ENCODE measurements at places on chromosomes 2 and 18.
A peak's percentile ranks its signal among the peaks of the same experiment; 100 is the strongest.

DNA sequence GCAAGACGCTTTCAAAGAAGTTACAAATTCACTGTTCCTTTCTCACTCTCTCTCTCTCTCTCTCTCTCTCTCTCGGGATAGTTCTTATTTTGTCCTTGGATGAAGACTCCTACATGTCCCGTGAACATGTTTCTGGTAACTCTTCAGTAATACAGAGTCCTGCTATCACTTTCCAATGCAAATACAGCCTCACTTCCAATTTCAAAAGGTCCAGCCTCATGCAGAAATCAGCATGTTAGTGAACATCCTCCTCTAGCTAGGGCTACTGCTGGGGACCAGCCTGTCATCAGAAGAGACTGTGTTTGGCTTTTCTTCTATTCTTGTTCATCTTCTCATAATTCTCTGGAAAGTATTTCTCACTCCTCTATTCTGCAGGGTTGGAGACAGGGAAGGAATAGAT is 1306.7 kb upstream of the CELF4 start:
- no peak for DNase-seq

- DNase-seq, result no peak
Measured at GRCh38 chr2:65582364-65582763, 150.0 kb upstream of the SPRED2 start.

DNA sequence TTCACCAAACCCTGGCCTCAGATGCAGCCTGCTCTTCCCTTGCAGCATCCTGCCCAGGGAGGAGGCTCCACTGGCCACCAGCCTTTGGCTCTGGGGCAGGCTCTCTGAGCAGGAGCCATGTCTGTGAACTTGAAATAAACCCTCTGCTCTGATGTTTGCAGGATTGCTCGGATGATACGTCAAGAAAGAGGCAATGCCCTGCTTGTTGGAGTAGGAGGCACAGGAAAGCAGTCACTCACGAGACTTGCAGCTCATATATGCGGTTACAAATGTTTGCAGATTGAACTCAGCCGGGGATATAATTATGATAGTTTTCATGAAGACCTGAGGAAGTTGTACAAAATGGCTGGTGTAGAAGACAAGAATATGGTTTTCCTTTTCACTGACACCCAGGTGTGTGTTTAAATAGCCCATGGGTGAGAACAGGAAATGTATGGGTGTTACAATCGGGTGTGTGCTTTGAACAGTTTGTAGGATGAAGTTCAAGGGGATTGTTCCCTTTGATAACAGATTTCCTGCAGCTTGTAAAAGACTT is 177.9 kb downstream of the DNAH6 start:
- no peak for DNase-seq

GRCh38 chr2:46125798-46126197 is 171.4 kb upstream of the EPAS1 start:
- DNase-seq, result no peak

DNA sequence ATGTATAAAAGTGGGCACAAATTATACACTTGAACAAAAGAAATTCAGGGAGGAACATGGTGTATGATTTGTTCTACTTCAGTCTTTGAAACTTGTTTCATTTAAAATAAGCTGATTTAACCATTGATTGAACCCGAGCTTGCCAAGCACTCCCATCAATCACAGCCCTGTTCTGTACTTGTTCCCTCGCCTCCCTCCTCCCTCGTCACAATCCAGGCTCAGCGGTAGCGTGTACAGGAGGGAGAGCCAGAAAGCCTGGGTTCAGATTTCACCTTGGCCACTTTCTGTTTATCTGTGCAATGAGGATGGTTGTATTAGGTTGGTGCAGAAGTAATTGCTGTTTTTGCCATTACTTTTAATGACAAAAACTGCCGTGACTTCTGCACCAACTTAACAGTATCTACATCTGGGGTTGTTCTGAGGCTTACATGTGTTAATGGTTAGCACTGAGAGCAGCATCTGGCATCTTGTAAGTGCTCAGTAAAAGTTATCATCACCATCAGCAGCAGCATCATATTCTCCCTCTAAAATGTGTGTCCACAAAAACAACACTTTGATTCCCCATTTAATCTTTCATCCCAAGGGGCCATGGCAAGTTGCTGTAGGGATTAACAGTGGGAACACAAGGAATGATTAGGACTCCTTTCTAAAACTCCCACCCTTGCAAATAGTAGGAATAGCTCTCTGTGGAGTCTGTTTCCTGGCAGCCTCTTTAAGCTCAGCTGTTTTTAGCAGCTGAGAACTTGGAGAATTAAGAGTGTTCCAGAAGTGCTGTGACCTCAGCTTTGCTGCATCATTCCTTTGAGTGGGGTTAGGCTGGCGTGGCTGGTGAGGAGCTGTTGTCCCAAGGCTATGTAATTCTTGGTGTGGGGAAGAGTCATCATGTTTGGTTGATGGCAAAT is 4.7 kb downstream of the DPYSL5 start:
- DNase-seq, result peak; percentile 23

GRCh38 chr2:234607691-234608090 is 110.8 kb upstream of the ARL4C start:
- DNase-seq, result no peak

DNA sequence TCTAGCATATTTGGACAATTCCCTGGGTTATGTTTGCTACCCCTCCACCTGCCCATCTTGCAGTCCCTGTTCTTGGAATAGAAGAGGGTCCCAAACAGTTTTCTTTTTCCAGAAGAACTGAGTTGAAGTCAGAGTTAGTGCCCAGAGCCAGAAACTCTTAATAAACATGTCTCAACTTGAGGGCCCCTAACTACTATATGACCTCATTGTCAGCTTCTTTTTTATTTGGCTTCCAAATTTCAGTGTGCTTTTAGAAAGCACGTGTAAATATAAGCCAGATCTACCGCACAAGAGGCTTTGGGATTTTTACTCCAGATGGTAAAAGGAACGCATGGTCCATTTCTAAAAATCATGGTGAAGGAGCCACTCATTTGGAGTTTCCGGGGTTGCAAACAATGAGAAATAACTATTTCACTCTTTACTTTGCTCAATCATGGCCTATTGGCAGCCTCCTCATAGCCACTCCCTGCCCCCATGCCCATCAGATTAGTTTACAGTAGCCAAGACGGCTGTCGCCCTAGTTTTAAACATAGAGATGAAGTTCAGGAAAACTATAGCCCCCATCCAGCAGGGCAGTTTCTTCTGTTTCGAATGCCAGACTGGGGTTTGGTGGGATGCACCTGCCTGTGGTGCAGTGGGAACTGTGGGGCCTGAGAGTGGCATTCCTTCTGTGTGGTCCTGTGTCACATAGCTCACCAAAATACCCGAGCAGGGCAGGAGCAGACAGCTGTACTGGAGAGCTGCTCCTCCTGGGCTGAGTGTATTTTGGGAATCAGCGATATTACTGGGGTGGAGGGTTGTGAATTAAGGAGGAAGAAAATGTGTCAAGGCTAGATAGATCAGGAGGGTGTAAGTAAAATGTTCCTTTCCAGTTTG is 1.7 kb downstream of the MAPRE3 start:
- no peak for DNase-seq

GRCh38 chr2:224562831-224563230 is 22.3 kb downstream of the CUL3 start:
- no peak for DNase-seq

GRCh38 chr18:54702686-54703085 is 111.6 kb downstream of the DYNAP start:
- DNase-seq, result no peak

DNA sequence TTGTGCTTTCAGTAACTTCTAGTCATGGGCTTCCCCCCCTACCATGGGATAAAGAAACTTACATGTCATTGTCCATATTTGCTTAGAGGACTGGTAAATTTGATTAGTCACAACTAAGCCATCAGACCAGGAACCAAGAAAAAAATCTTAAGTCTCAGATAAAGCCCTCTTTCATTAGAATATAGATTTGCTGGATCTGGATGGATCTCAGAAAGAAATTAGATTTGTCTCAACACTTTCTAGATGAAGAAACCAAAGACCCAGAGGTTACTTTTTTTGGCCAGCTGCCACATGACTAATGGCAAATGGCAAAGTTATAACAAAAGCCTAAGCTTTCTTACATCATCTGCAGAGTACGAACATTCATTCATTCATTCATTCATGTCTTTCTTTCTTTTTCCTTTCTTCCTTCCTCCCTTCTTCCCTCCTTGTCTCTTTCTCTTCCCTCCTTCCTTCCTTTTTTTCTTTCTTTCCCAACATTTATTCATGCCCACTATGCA is 60.2 kb downstream of the CDCA7 start:
- DNase-seq, result no peak

DNA sequence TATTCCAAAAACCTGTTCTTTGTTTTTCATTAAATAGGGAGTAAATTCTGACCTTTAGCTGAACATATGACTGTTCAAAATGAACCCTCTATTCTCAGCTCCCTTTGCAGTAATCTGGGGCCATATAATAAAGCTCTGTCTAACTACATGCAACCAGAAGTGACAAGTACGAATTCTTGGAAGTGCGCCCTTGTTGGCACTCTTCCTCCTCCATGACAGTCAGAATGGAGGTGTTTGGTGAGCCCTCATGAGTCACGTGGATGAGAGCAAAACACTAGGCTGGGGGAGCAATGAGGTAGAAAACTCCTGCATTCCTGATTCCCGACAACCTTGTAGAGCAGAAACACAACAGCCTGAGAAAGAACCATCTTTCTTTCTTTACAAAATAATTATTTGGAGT is 552.9 kb downstream of the FBXO15 start:
- DNase-seq, result no peak

- peak; percentile 31 for DNase-seq
Measured at GRCh38 chr2:239303711-239304532, 96.9 kb downstream of the HDAC4 start.

DNA sequence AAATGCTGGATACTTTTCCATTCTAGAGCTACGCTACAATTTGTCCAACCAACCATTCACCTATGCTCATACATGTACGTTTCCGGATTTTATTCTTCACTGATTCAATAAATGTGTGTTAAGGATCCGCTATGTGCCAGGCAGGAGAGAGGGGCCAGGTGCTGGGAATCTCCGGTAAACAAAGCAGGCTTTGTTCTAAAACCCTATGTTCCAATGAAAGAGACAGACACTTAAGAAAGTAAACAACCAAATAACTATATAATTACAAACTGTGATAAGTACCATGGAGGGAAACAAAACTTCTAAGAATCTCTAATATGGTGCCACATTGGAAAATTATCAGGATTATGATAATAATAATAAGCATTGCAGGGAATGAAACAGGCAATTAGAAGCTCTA is 22.2 kb upstream of the POMC start:
- DNase-seq, result no peak

DNA sequence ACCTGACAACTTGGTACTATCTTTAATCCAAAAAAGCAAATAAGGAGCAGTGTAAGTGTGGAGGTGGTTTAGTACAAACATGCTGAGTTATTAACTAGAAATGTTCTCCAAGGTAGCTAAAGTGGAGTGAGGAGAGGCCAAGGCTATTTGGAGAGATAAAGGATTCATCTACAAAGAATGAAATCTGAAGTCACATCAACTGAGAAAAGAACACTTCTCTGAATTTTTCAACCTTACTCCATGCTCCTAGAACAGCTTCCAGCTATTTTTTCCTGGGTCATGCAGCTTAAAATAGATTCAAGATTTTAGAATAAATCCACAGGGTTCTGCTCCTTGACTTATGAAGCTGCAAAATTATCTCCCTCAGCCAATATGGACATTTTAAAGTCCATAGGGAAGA is 18.7 kb downstream of the IMMT start:
- DNase-seq, result no peak

DNA sequence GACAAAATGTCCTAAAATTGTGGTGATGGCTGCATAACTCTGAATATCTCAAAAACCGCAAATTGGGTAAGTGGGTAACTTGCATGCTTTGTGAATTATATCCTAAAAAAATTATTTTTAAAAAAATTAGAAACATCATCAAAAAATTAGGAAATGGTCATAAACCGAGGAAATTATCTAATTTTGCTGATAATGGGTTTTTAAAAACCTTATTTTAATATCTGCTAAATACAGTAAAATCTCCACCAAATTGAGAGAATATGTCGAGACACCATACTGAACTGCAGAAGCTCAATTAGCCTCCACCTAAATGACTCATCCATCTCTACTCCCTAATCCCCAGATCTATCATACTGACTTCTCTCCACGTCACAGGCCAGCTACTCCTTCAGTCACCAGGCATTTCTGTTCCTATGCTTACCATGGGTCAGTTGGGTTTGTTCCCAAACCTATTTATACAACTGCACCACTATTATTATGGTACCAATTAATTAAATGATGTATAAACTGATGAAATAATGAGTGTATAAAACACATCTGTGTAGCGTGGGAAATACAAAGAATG is 36.1 kb downstream of the SPIRE1 start:
- no peak for DNase-seq

Measured in stomach (tissue), 19 donors.